ENCODE measurements at places on chromosomes 3 and 15.
A peak's percentile ranks its signal among the peaks of the same experiment; 100 is the strongest.

GRCh38 chr3:85535517-85535916 lies 576.7 kb downstream of the CADM2 start:
- DNase-seq = no peak

DNA sequence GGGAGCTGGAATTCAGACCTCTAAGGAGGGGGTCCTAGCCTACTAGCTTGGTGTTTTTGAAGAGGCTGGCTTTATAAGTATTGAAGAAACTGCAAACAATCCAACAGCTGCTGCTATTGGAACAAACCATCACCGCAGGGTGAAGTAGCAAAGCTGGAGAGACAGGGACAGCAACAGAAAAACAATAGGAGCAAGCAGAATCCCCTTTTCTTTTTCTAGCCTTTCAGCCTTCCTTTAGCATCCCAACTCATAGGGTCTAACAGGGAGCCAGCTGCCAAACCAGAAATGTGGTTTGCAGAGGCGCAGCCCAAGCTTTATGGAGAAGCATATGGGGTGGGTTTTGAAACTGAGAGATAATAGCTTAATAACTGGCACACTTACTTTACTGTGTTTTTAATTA lies 106.2 kb upstream of the CHMP2B start:
- DNase-seq = no peak

DNA sequence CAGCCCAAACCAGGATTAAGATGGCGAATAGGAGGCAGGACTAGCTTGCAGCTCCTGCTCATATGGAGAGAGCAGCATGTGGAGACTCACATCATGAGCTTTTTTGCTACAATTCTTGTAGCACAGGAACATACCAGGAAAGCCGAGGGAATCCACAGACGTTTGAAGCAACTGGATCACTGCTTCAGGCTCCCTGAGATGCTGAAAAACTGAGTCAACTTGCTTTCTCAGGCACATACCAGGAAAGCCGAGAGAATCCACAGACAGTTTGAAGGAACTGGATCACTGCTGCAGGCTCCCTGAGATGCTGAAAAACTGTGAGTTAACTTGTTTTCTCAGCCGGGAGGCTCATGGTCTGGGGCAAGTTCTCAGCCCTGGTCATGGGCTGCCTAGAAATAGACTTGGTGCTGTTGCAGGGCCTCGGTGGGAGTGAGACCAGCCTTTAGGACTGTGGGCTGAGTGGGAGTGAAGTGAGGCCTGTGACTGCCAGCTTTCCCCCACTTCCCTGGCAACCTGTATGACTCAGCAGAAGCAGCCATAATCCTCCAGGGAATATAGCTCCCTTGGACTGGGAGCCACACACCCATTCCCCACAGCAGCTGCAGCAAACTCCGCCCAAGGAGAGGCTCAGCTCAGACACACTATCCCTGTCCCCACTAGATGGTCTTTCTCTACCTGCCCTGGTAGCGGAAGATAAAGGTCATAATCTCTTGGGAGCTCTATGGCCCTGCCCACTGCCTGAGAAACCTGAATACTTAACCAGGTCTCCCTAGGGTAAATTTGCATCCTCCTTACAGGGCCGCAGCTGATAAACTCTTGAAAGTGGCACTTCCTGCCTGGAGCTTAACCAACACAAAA lies 51.9 kb upstream of the PFN2 start:
- DNase-seq = no peak

- DNase-seq = no peak
Observed at GRCh38 chr15:99122831-99123712, 18.2 kb downstream of the SYNM start.

DNA sequence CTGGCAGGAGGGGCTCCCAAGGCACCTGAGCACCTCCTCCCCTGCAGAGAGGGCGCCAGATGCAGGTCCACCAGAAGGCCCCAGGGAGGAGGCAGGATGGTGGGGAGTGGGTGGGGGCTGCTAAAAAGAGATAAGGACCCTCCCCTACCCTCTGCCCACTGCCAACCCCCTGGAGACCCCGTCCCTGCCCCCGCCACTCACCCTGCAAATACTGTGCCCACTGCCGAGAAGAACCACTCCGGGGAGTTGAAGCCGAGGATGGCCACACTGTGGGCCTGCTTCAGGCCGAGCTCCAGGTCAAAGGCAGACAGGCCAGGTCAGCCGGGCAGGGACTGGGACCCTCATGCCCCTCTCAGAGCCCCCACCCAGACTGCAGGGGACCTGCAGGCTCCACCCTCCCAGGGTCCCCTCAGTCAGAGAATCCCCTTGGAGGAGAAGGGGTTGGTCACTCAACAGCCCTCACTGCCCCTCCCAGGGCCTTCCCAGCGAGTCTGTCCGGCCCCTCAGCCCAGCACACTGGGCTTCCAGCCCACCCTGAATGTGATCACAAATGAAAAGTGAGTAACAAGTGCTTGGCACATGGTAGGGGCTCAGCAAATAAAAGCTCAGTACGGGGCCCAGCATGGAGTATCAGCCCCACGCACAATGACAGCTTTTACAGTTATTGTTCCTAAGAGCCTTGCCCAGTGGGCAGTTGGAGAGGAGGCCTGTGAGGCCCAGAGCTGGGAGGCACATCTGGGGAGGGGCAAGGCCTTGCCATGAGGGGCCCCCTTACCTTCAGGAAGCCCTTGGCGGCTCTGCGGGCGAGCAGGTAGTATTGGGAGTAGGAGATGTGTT lies 40.4 kb downstream of the ACSBG1 start:
- DNase-seq = no peak

DNA sequence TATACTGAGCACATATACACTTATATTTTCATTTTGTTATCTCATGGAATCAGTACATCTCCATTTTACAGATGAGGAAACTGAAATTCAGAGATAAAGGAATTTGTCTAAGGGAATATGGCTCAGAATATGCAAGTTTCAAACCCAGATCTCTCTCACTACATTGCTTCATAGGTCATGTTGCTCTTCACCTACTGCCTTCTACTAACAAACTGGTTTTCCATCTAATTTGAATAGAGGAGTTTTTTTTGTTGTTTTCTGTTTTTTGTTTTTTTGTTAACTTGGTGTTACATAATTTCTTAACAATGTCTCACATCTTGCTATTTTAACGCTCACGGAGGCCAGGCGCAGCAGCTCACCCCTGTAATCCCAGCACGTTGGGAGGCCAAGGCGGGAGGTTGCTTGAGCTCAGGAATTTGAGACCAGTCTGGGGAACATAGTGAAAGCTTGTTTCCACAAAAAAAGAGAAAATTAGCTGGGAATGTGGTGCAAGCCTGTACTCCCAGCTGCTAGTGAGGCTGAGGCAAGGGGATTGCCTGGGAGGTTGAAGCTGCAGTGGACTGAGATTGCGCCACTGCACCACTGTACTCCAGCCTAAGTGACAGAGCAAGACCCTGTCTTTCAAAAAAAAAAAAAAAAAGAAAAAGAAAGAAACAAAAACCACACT lies 37.0 kb downstream of the FMN1 start:
- DNase-seq = no peak

DNA sequence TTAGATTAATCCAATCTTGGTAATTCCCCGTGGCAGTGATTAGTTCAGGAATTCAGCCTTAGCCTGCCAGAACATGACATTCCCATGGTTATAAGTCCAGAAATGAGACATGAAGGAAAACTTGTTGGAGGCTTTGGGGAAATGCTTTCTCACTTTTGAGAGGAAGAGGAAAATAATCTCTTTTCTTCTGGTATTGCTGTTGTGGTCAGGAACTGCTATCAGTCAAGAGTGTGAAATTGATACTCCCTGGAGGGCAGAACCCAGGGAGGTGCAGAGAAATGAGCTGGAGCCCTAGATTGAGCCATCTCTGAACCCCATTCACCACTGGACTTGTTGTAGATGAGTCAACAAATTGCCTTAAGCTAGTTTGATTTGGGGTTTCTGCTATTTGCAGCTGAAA lies 38.6 kb upstream of the APH1B start:
- peak; percentile 57 for DNase-seq

- DNase-seq = peak; percentile 9
Observed at GRCh38 chr3:158845765-158846350, 44.0 kb downstream of the MFSD1 start.

All from astrocyte of the cerebellum (primary cell).